ENCODE measurements at places on chromosomes 7 and 10.

DNA sequence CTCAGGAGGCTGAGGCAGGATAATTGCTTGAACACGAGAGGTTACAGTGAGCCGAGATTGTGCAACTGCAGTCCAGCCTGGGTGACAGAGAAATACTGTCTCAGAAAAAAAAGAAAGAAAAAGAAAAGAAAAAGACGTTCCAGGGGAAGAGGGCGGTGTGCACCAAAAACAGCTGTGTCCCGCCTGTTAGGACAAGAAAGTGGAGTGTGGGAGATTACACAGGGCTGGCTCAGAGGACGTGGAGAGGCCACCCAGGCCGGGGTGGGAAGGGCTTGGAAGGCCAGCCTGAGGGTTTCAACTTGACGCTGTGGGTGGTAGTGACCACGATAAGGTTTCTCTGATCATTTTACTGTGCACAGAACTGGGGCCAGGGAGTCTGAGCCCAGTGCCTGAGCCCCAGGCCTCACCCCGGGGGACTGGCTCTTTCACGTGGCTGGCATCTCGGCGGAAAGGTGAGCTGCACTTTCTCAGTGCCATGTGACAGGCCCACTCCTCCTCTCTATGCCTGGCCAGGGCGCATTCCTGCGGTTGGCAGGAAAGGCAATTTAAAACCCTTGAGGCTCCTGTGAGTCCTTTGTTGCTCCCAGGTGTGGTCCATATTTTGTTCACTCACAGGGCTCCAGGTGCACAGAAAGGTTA is 13.9 kb downstream of the RHBDD2 start:
- DNase-seq: no peak

DNA sequence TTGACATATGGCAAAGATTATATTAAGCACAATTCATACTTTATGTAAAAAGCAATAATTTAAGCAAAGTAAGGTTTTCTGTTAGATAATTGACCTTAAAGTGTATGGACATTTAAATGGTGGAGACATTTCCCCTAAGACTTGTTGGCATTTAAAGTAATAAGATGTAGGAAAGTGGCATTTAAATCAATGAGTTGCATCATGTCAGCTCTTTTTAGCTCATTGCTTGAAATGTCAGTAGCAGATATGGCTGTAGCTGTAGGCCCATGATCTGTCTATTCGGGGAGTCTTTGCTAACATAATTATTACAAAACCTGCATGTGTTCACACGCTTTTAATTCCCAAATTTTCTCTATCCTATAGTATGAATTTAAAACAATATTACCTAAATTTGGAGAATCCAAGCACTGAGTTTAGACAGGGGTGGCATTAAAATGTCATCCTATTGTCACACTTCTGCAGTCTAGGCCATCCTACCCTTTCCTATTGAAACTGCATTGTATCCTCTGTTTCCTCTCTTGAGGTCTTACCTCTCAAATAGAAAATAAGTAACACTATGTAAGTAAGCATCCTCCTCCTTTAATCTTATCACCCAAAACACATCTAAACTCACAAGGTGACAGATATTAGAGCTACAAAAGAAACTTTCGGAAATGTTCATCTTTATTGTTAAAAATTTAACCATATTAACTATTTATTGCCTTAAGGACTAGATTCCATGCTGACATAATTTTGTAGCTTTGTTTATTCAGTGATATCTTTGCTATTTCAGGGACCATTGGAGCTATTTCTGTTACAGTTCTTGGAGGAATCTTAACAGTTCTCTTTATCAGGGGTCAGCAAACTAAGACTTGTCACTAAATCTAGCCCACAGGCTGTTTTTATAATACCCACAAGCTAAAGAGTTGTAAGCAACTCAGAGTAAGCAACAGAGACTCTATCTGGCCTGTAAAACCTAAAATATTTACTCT is 91.2 kb downstream of the LCOR start:
- no peak for DNase-seq

DNA sequence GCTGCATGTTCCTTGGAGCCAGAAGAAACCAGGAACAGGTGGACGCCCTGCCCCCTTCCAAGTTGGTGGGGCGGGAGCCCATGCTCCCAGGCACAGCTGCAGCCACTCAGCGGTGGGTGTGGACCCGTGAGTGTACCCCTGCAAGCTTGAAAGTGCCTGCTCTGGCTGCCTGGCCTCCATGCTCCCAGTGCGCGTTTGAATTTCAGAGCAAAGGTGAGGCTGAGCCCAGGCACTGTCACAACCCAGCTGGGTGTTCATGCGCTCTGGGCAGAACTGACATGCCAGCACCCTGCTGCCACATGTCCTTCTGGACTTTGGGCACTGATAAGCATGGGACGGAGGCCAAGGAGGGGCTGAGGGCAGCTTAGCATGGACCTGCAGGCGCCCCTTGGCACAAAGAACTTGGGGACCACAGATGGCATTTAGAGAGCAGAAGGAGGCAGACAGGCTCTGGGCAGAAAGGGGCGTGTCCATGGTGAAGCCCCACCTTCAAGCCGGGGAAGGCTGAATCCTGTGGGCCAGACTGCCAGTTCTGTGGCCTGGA is 402.0 kb upstream of the NRG3 start:
- no peak for DNase-seq

DNA sequence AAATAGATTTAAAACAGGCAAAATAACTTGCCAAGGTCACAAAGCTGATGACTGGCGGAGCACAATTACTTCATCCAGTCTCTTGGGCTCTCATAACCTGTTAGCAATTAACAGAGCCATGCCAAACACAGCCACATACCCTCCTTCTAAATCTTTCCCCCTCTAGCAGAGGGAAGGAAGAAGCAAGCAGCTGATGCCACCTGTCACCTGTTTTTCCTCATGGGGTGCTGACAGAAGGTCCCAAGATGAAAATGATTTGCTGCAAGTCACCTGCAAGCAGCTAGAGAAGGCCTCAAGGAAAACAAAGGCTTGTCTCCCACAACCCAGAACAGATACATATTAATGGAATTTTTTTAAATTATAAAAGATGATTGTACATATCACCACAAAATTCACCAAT is 117.8 kb downstream of the GFRA1 start:
- no peak for DNase-seq

GRCh38 chr7:85488406-85488805 is 301.6 kb upstream of the SEMA3D start:
- DNase-seq: no peak

Data from fibroblast of skin of abdomen (primary cell).